ENCODE measurements at places on chromosomes 5 and 9. TPM values are rescaled to one million over a fixed set of nuclear protein-coding genes. Genes with fewer than 3 reads are reported as not detected.

The SPAG8 gene
- polyA plus RNA-seq, result 6.8 TPM

The FBXL7 gene
- polyA plus RNA-seq, result not detected

The IL9 gene
- polyA plus RNA-seq, result not detected

The LECT2 gene
- not detected for polyA plus RNA-seq
